ENCODE measurements at places on chromosomes 3 and 15.

DNA sequence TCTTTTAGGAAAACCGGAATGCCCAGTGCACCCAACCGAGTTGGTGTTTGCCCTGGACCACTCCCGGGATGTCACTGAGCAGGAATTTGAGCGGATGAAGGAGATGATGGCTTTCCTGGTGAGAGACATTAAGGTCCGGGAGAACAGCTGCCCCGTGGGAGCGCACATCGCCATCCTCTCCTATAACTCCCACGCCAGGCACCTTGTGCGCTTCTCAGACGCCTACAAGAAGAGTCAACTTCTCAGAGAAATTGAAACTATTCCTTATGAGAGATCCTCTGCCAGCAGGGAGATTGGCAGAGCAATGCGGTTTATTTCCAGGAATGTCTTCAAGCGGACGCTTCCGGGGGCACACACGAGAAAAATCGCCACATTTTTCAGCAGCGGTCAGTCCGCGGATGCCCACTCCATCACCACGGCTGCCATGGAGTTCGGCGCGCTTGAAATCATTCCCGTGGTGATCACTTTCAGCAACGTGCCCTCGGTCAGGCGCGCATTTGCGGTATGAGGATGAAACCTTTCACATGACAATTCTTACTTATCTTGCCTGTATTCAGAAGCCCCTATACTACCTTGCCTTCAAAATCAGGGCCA is 97.5 kb downstream of the PIK3R4 start:
- DNase-seq, result no peak

GRCh38 chr3:46383211-46383950 is 12.6 kb downstream of the CCR5 start:
- no peak for DNase-seq

DNA sequence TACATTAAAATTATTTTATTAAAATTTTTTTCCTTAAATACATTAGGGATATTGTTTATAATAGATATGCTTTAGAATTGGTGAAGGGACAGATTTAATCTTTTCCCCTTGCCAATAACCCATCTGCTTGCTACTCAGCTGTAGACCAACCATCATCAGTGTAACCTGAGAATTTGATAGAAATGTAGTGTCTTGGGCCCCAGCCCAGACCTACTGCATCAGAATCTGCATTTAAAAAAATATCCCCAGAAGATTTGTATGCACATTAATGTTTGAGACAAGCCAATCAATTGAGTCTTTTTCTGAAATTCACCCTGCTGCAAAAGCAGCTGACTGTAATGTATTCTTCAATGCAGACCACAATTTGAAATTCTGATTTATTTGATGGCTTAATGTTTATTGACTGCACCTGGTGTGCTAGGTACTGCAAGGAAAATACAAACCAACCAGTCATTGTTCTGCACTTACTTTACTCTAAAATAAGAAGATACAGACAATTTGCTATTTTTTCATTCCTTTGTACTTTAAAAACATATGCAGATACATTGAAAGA is 190.7 kb upstream of the SGO1 start:
- no peak for DNase-seq

GRCh38 chr15:89070197-89071124 is 17.8 kb upstream of the ABHD2 start:
- DNase-seq, result no peak

DNA sequence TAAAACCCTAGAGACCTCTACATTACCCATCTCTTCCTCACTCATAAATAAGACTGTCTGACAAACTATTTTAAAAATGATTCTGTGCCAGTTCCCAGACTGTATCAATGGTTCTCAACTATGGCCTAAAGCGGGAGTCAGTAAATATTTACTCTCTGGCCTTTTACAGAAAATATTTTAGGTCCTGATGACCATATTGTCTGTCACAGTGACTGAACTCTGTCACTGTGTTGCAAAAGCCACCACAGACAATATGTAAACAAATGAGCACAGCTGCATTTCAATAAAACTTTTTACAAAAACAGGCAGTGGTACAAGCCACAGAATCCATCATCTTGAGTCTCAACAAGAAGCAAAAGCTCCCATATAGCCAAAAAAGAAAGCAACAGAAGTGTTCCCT is 45.4 kb downstream of the PLOD2 start:
- peak; percentile 35 for DNase-seq

GRCh38 chr3:116432795-116433194 is 12.5 kb downstream of the LSAMP start:
- no peak for DNase-seq

GRCh38 chr3:33578325-33579177 is 138.3 kb upstream of the UBP1 start:
- DNase-seq, result peak; percentile 74

DNA sequence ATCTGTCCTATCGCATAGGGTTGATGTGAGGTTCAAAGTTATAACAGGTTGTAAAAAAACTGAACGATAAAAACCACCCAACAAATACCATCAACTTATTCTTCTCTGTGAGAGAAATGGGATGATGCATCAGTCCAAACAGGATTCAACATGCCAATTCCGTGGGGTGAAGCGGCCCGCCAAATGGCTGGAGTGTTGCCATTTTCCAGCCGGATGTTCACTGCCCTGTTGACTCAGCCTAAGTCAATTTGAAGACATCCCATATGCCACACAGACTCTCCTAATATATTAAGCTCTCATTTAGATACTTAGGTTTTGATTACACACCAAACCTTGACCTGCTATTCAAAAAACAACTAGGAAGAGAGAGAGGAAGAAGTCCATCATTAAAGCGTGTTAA is 311.1 kb downstream of the VPS13C start:
- DNase-seq, result no peak

- no peak for DNase-seq
Observed at GRCh38 chr3:128275316-128276145, 122.2 kb downstream of the EEFSEC start.

GRCh38 chr3:197592361-197593045 is 36.7 kb upstream of the BDH1 start:
- no peak for DNase-seq

DNA sequence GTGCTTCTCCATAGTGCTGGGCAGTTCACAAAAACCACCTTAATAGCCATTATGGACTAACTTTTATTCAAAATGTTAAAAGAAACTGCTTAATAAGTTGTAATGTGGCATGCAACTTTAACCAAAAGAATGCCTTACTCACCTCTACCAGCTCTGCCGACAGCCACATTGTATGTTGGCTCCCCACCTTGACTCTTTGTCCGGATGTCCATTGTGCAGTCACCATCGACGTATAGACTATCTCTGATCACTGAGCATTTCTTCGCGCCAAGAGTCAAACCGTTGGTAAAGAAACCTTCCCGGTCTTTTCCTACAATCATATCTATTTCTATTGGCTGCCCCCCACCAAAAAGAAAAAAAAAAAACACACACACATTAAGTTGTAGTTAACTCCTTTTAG is 2.5 kb downstream of the PFN2 start:
- peak; percentile 16 for DNase-seq

DNA sequence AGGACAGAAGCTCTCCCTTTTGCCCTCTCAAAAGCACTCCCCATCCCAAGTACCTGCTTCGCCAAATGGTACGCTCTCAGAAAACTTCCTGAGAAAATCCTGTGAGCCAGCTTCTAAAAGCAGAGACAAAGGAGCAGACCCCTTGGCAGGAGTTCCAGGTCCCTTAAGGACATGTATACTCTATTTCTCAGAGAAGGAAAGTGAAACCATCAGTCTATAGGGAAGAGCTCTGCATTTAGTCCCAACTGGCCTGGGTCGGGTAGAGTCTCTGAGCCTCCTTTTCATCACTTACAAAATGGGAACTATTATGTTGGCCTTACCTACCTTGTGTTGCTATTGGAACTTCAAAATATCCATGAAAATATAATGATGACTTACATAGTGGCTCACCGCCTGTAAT is 19.7 kb downstream of the DAPK2 start:
- DNase-seq, result no peak
